Cerebellar nuclear complex (tissue), 1 donor: ENCODE measurements at places on chromosomes 16 and 17.

- no peak for DNase-seq
These were observed 4.1 kb downstream of the MAP2K3 start for GRCh38 chr17:21288571-21289017.

DNA sequence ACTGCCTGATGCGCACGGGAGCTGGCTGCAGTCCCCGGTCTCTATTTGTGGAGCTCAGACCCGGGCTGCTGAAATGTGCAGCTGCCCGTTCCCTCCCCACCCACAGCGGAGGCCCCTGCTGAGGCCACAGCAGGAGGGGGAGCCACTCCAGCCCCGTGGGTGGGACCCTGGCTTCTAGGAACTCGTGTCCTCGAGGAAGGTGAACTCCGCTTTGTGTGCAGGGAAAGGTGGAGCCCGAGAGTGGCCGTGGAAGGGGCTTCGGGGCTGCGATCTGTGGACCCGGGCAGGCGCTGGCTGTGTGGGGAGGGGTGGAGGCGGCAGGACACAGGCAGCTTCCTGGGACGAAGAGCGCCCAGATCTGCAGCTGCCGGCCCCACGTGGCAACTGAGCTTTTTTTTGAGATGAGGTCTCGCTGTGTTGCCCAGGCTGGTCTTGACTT, 2.9 kb downstream of the CCDC154 start:
- no peak for DNase-seq

- DNase-seq: no peak
These were observed 190.1 kb upstream of the FOXF1 start for GRCh38 chr16:86320237-86320595.

DNA sequence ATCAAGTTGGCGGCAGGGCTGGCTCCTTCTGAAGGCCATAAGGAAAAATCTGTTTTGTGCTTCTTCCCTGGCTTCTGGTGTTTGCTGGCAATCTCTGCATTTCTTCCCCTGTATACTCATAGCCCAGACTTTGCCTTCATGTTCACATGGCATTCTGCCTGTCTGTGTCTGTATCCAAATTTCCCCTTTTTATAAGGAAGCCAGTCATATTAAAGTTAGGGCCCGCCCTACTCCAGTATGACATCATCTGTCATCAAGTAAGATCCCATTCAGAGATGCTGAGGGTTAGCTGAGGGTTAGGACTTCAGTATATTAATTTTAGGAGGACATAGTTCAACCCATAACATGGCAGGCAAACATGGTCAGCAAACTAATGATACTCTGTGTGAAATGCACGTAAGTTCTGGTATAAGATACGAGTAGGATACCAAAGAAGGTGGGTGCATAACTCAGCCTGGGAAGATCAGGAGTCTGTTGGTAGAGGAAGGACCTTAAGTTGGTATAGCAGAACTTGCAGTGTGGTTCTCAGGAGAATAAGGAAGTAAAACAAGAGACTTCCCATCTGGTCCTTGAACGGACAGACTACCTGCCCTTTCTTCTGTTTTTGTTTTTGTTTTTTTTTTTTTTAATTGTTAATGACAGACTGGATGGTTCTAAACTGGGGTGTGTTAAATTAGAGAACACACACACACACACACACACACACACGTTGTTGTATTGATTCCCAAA, 13.9 kb downstream of the MAP2K6 start:
- DNase-seq: no peak

GRCh38 chr16:86537486-86537885, 17.5 kb downstream of the MTHFSD start:
- DNase-seq: no peak
